ENCODE measurements at places on chromosomes 7 and 10. TPM values are rescaled to one million over a fixed set of nuclear protein-coding genes. Genes with fewer than 3 reads are reported as not detected.

MMRN2 gene
- not detected for total RNA-seq

GRCh38 chr7:38563741-38564140 is 67.4 kb downstream of the AMPH start:
- DNase-seq: no peak

CDNF gene
- 3.7 TPM for total RNA-seq

GRCh38 chr7:139704308-139704879 is 73.4 kb downstream of the HIPK2 start:
- no peak for DNase-seq

GRCh38 chr7:99418260-99418659 is 9.5 kb downstream of the BUD31 start:
- DNase-seq: no peak

Measured in OCI-LY7 (cell line).